ENCODE measurements at places on chromosomes 11 and 22.

DNA sequence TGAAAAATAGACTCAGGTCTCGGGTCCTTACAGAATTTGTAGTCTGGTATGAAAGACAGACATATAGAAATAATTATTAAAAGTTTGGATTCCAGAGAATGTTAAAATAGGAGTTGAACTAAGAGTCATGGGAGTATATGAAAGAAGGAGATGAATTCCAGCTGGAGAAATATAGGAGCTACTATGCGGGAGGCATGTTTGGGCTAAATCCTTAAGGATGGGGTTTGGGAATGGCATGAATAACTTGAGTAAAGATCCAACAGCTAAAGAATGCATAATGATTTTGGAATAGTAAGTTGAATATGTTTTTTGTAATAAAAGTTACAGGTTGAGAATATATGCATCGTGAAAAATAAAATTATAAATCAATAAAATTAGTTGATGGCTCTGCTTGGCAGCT is 129.4 kb upstream of the SLC5A12 start:
- no peak for DNase-seq

DNA sequence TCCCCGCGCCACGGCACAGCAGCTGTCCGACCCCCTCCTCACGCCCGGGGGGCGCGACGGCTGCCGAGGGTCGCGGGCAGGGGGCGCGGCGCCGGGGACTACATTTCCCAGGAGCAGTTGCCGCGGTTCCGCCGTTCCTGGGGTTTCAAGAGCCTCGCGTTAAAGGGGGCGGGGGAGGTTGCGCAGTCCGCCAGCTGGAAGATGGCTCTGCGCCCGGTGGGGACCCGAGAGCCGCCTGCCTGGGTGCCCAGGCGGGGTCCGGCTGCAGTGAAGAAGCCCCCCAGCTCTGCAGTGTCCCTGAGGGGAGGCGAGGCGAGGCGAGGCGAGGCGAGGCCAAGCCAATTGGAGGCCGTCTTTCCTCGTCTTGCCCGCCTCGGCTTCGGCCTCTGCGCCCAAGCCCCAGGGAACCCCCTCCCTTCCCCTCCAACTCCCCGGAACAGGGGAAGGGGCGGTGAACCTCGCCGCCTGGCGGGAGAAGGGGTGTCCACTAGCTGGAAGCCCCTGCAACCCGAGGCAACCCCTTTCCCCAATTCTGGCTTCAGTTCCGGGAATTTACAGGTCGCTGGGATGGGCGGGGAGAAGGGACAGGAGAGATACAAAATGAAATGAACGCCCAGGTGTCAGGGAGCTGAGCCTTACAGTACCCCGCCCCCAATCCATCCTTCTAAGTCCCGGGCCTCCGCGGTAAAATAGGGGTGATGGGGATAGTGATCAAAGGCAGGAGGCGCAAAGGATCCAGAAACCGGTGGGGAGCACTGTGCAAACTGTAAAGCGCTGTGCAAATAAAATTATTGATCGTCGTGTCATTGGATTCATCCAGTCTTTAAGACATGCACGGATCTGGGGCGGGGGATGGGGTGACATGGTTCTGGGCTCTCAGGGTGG is 5.2 kb upstream of the GCAT start:
- DNase-seq, result no peak

GRCh38 chr22:22235558-22235957 is 9.0 kb upstream of the VPREB1 start:
- no peak for DNase-seq

DNA sequence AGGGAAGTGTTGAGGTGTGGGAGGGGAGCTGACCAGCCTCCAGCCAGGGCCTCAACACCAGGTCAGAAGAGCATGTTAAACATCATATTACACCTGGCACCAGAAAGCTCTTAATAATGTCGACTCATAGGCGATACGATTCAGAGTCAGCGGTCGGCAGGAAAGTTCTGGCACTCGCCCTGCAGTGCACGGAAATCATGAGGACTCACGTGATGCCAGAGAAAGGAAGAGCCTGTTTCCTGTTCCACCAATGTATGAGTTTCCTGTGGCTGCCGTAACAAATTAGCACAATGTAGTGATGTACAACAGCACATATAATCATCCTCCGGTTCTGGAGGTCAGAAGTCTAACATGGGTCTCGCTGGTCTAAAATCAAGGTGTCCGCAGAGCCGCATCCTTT is 198.8 kb downstream of the BARX2 start:
- DNase-seq, result no peak

GRCh38 chr22:17705951-17706900 is 67.7 kb downstream of the BCL2L13 start:
- DNase-seq, result no peak

GRCh38 chr11:112524798-112525197 is 264.1 kb upstream of the PLET1 start:
- DNase-seq, result no peak

GRCh38 chr11:8707541-8708191 is 25.1 kb downstream of the RPL27A start:
- DNase-seq, result no peak
